ENCODE measurements at places on chromosomes 11 and 22.

- no peak for DNase-seq
Measured at GRCh38 chr11:99376463-99376862, 355.7 kb downstream of the CNTN5 start.

DNA sequence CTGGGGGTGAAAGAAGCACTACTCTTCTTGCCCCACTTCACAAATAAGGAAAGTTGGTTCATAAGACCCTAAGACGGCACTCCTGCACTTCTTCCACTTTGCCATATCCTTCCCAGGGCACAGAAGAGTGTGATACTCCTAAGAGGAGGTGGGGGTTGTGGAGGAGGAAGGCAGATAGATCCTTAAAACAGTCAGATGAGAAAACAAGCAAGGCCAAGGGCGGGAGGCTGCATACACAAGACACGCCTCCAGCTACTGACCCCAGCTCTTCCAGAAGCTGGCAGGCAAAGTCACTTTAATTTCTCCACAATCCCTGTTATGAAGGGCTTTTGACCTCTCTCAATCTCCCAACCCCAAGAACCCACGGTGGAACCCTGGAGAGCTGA, 1.6 kb upstream of the CHRM4 start:
- no peak for DNase-seq

- no peak for DNase-seq
Measured at GRCh38 chr11:111815489-111815888, 49.3 kb upstream of the PPP2R1B start.

GRCh38 chr22:37281646-37282384, 493 bp upstream of the CYTH4 start:
- peak; percentile 9 for DNase-seq

DNA sequence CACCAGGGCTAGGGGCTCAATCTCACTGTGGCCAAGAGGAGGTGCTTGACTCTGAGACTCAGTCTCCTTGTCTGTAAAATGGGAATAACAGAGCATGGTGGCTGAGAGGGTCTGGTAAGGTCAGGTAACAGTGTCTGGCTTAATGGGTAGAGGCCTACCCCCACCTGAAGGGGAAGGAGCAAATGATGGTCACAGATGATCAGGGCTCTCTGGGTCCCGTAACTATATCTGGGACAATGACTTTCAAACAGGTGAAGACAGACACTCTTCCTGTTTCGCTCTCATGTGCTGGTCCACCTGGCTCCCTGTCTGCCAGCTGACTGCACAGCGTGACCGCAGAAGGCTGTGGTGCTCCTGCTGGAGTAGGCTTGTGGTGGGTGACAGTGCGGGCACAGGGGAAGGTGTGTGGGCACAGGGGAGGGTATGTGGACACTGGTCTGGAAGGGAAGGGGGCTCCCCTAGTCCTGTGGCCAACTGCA, 4.0 kb downstream of the A4GALT start:
- DNase-seq: peak; percentile 64

DNA sequence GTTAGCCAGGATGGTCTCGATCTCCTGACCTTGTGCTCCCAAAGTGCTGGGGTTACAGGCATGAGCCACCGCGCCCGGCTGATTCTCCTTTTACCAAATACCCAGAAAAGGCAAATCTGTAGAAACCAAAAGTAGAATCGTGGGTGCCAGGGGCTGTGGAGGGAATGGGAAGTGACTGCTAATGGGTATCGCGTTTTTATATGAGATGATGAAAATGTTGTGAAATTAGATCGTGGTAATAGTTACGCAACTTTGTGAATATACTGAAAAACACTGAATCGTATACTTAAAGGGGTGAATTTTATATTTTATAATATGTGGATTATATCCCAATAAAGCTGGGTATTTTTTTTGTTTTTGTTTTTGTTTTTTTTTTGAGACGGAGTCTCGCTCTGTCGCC, 48.2 kb upstream of the CREB3L1 start:
- no peak for DNase-seq

DNA sequence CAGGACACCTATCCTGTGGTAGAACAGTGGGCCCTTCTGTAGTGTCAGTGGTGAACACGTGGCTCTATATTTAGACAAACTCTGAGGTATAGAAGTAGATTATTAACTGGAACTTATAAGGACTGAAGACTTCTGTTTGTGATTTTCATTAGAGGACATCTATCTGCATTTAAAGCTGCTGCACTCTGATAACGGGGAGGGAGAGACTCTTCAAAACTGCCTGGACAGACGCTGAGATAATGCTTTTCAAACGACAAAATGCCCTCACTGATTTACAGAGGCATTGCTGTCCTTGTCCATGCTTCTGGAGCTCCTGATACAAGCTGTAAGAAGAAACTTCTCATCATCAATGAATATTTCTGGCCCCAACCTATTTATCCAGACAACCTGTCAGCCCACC, 425.2 kb downstream of the OPCML start:
- DNase-seq: no peak

GRCh38 chr22:20579273-20580120, 72.1 kb downstream of the MED15 start:
- no peak for DNase-seq

- DNase-seq: no peak
Measured at GRCh38 chr11:69509846-69510390, 28.5 kb downstream of the LINC01488 start.

DNA sequence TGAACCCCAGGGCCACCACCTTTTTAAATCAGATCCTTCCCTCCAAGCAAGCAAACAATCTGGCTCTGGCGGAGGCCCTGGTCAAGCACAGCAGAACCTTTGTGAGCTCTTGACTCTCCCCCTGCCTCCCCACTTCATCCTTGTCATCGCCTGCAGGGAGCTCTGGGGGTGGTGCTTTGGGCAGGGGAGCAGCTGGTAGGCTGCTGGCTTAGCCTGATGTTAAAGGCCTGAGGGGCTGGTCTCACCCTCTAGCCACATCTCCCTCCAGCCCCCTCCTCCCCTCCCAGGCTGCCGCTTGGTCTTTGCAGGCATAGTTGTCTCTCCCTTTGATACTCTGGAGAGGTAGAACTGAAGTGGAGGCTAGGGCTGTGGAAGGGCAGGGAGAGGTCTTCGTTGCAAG, 50.9 kb downstream of the THAP12 start:
- no peak for DNase-seq

DNA sequence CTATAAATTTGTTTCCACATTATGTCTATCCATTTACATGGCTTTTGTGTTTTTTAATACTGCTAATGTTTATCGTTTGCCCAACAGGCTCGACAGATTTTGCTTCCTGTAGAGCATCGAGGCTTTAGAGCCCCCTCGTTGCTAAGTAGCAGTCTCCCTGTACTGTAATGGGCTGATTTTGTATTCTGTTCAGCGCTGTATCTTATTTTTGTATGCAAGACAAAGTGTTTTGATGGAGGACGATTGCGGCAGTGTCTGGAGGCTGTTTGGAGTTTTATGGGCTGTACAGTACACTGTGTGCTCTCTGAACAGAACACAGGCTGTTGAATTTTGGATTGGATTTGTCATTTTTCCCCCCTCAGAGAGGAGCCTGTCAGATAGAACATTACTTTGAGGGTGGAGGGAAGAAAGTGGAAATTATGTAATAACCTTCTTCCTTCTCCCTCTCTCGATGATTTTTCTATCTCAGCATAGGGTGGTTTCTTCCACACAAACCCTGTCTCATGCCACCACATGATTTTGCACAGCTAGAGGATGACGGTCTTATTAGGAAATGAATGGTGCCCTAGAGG, 104.4 kb downstream of the ZBTB16 start:
- no peak for DNase-seq

DNA sequence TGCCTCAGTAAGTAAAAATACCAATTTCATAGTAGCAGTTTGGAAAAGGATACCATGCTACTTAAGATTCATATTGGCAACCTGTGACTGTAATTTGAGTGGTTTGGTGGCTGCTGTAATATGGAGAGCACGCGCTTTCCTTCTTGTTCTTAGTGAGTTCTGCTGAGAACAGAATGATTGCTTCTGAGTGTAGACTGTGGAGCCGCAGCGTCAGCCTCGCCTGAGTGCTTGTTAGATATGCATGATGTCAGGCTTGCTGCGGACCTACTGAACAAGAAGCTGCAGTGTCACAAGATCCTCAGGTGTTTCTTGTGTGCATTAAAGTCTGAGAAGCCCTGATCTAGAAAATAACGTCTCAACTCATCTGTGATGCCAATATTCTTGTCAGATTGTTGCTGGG, 143.2 kb downstream of the ARHGAP42 start:
- DNase-seq: no peak

- DNase-seq: no peak
Measured at GRCh38 chr11:103920449-103920848, 116.0 kb upstream of the DDI1 start.

- DNase-seq: no peak
Measured at GRCh38 chr11:2673871-2674471, 25.8 kb downstream of the KCNQ1OT1 start.

DNA sequence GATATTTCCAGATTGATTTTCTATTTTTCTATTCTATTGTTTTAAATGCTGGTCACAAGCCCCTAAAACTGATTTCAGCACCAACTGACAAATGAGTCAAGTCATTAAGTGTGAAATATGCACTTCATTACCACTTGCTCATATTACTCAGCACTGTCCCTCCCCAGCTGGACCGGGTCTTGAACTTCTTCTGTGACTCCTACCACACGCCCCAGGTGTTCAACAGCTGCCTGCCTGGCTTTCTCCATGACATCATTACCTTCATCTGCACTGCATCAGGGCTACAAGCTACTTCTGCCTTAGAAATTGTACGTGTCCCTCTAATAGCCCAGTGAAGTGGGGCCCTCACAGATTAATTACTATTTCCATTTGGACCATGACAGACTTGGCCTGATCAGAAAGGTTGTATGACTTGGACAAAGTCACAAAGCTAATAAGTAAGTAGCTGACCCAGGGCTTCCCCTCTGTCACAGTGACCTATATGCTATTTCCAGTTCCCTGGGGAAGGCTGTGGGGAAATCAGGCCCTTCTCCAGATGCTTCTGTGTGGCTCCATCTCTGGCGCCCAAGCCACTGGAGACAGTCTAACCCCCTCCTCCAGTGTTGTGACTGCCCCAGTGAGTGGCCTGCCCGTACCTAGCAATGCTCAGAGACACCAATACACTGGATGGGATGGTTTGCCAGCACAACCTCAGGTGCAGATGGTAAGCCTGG, 18.1 kb downstream of the TBC1D10A start:
- DNase-seq: peak; percentile 73

- no peak for DNase-seq
Measured at GRCh38 chr11:92663539-92663938, 305.9 kb upstream of the MTNR1B start.

GRCh38 chr11:61534025-61534932, 25.7 kb downstream of the LRRC10B start:
- DNase-seq: no peak

DNA sequence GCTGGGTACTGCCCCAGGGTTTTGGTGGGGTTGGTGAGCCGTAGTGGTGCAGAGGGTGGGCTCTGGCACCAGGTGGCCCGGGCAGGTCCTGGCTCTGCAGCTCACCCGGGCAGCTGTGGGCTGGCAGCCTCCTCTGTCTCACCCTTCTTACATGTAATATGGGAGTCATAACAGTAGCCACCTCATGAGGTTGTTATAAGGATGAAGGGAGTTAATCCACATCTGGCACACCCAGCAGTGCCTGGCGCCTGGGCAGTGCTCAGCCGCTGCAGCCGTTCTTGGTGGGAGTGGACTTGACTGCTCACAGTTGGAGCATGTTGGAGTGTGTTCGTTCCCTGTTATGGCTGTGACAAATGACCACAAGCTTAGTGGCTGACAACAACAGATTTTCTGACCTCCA, 28.7 kb downstream of the IGHMBP2 start:
- DNase-seq: no peak

GRCh38 chr22:21594865-21595452, 27.4 kb downstream of the UBE2L3 start:
- no peak for DNase-seq

DNA sequence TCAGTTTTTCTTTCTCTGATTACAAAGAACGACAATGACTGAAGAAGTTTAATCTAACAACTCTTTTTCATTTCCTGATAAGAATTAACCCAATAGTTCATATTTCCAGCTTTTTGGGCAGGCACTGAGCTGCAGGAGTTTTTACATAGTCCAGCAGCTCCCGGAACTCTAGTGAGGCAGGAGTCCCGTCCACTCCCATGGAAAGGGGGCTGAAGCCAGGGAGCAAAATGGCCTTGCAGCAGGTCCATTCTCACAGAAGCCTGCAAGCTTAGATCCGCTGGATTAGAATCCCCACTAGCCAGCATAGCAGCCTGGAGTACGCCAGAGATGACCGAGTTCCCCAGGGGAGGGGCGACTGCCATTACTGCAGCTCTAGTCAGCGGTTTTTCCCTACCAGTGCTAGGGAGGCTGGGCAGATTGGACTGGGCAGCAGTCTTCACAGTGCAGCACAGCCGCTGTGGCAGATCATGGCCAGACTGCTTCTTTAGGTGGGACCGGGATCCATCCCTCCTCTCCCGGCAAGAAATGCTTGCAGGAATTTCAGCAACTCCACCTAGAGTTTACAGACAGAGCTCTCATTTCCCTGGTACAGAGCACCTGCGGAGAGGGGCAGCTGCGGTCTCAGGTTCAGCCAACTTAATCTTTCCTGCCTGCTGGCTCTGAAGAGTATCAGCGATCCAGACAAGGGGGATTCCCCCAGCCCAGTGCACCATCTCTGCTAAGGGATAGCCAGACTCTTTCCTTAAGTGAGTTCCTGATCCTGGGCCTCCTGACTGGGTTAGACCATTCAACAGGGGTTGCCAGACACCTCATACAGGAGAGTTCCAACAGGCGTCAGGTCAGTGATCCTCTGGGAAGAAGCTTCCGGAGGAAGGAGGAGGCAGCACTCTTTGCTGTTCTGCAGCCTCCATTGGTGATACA, 742 bp upstream of the CASP4 start:
- DNase-seq: peak; percentile 3

DNA sequence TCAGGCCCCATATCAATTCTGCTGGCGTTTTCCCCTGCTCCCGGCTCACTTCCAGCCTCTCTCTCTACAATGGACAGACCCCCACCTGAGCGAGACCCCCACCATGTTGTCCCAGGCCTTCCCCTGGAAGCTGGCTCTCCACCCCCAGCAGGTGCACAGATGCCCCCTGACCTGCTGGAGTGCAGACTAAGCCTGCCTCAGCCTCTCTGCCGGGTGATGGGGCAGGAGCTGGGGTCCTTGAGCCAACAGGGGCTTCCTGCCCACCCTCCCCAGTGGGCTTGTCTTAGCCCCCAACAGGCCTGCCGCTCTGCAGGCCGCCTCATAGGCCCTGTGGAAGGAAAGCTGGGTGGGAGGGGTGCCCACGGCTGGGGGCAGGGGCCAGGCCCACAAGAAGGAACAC, 10.0 kb downstream of the ELFN2 start:
- no peak for DNase-seq

DNA sequence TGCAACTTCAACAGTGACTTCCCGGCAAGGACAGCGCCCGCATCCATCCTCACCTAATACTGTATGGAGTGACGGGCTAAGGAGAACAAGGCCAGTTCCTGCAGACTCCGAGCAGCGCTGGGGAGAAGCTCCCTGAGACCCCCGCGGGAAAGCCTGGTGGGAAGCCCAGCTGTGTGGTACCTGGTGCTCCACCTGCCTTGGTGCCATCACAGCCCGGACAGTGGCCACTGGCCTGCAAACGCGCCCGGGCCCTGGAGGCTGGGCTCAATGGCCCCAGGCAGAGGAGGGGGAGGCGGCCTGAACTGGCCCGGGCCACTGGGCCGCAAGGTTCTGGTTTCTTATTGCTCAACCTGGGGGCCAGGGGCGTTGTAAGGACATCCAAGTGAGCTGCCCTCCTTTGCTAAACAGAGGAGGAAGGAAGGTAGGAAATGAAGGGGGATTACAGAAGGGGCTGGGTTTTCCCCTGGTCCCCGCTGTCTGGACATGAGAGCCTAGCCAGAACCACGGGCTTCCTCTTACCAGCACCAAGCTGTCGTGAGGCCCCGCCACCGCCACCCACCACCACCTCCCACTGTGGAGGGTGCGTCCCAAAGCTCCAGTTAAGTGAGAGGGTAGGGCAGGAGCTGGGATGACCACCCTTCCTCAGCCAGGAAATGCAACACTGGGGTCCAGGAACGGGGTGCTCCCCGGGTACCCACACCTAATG, 8.5 kb upstream of the CDC42BPG start:
- DNase-seq: peak; percentile 61
